ENCODE measurements at places on chromosomes 7 and 10.

DNA sequence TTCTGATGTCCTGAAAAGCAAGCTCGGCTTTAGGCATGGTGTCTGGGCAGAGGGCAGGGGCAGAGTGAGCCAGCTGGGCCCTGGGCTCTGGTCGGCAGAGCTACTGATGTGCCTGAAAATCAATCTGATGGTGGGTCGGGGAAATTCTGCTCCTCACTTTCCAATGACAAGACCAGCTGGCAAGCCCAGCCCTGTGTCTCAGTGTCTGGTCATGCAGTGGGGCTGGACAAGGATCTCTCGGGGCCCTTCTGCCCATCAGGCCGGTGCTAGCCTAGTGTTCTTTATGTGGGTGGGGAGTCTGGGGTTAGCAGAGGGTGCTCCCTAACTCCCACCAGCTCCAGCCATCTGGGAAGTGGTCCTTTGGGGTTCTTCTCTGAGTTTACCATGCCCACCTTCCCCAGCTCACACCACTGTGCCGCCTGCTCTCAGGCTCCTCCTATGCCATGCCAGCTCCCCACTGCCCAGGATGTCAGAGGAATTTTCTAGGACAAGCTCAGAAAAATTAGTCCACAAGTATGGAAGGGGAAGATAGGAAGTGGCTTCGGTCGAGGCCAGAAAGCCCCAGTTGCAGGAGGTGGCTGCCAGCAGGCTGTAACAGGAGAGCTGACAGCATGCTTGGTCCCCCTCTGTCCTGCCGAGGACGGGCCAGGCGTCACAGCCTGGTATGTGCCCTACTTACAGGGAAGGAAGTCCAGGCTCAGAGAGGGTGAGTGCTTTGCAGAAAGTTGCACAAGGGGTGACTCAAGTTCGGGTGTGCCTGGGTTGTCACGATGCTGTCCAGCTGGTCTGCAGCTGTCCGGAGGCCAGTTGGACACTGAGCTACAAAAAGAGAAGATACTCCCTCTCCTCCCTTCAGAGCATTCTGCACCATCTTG is 135.2 kb downstream of the ADCY1 start:
- DNase-seq: no peak

GRCh38 chr10:132455986-132456847 is 59.2 kb downstream of the PWWP2B start:
- DNase-seq: no peak

- DNase-seq: no peak
Observed at GRCh38 chr7:38679419-38679818, 48.2 kb upstream of the AMPH start.

DNA sequence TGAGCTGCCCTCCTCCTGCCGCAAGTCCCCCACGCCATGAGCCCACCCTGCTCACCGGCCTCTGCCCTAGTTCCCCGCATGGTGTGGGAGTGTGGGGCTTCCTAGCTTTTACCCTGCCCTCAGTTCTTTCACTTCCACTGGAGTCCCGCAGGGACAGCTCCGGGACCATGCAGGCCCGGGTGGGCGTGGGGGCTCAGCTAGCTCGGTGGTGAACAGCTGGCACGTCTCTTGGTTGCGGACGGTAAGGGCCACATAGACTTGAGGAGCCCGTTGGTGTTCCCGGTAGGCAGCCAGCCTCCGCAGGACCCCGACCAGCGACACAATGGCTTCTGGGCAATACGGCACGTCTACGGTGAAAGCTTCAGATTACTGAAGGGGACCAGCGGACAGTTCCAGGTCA is 108.9 kb upstream of the CCZ1B start:
- DNase-seq: no peak

GRCh38 chr7:104192434-104192833 is 15.4 kb downstream of the ORC5 start:
- no peak for DNase-seq

- DNase-seq: no peak
Observed at GRCh38 chr7:158812684-158813083, 16.6 kb downstream of the ESYT2 start.

DNA sequence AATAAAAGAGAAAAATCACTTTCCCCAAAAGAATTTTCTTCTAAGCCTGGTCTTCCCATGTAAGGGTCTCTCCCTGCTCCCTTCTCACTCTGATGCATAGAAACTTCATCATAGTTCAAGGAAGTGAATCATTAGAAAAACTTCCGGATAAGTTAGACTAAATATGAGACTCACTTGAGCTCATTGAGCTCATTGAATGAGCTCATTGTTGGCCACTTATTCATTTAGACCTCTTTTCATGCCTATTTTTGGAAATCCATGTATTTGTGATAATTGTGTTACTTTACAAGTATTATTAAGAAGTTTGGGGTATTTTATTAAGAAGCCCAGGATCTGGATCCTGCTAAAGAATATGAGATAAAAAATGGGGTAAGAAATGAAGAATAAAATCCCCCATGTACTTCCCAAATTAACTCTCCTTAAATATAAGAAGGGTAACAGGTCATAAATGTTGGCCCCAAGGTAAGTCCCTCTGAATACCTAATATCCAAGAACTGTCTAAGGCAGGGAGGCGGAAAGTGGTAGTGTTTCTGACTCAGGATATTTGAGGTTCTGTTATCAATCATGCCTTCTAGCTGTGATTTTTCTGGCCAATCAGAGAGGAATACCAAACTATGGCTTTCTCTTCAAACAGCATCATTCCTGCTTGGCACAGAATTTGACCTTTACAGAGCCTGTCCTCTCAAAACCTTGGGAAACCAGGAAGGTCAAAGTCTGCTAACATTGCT is 236.5 kb upstream of the PTN start:
- no peak for DNase-seq

DNA sequence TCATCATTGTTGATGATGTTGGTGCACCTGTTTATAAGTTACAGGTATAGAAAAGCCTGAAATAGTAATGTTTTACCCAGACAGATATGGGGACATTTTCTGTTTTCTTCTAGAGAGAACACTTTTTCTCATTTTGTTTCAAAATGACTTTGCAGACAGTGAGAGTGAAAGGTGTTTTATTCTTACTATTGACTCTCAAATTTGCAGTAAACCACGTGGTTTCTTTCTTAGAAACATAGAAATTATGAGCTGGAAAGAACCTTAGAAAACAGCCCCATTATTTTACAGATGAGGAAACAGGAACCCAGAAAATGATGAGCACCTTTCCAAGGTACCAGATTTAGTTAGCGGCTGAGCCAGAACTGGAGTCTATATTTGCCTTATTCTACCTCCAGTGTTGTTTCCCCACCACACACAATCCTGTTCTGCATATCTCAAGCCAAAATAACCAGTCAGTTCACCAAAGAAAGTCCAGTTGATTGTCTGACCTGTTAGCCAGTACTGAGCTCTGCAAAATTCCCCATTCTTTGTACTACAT is 138.9 kb upstream of the AHR start:
- DNase-seq: no peak

DNA sequence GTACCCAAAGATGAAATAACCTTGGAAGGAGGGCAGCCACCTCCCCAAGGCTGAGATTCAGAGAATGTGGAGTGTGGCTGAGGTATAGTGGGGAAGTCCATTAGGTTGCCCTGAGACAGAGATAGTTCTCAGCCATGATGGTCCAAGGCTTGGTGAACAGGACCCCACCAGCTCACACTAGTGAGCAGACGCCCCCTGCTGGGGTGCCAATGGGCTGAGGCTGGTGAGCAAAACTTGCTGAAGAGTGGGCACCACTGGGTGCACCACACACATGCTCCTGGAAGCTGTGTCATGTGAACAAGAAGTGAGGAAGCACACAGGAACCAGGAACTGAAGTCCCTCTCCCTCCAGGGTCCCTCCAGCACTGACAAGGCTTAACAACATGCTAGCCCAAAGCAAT is 8.9 kb downstream of the FBXL13 start:
- peak; percentile 37 for DNase-seq

- peak; percentile 71 for DNase-seq
Observed at GRCh38 chr10:74589226-74589673, 237.2 kb upstream of the KAT6B start.

DNA sequence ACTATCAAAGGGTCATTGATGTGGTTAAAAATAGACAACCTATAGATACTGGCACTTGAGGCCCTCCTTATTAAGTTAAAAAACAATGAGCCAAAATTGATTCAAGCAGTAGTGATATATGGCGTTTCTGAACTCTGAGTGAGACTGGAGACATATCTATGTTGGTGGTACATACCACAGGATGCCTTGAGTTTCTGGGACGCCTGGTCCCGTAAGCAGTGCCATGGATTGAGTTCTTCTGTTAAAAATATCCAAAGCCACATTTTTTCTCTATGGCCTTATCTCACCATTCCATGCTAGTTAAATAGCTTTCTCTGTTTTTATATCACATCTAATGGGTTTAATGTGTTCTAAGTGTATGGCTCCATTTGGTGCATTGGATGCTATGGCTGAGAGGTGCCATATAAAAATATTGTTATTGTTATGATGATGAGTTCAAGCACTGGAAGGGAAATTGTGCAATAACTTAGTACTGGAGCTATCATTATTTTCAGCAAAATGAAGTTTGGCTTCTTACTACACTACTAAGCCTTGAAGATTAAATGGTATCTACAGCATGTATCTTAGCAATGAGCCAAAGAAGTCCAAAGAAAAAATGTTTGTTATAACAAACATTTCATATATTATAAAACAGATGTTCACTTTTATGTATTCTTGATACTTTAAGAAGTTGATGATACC is 713.9 kb downstream of the SUGCT start:
- DNase-seq: no peak

DNA sequence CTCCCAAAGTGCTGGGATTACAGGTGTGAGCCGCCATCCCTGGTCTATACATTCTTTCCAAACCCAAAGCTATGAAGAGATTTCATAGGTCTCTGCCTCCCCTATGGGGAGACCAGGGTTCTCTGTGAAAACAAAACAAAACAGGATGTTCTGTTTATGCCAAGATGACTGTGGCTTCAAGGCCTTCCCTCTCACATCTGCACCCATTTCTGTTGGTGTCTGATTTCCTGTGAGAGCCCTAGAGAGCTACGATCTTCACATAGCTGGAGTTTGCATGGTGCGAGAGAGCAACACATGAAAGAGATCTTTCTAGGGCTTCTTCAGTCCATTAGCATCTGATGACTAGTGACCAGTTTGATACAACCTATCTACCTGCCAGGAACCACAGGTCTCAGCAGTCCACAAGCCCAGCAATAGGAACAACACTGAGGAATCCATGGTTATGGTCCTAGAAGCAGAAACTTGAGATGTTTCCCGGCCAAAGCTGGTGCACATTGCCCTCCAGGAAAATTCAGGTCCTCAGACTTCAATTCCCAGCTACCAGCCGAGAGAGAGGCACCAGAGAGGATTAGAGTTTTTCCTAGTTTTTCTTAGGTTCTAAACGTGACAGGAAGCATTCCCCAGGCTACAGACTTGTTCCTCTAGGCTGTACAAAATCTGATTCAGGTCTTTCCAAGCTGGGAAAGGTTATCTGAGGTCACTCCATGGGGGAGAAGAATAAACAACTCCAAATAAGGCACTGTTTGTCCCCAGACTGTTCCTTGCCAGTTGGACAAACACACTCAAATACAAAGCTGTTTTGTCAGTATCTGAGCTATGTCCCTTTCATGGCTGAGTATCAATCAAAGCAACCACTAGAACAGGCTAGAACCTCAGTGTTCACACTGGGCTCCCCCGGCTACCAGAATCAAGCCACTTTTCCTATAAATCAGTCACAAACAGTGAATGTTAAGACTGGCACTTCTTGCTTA is 259.7 kb downstream of the CALN1 start:
- no peak for DNase-seq

DNA sequence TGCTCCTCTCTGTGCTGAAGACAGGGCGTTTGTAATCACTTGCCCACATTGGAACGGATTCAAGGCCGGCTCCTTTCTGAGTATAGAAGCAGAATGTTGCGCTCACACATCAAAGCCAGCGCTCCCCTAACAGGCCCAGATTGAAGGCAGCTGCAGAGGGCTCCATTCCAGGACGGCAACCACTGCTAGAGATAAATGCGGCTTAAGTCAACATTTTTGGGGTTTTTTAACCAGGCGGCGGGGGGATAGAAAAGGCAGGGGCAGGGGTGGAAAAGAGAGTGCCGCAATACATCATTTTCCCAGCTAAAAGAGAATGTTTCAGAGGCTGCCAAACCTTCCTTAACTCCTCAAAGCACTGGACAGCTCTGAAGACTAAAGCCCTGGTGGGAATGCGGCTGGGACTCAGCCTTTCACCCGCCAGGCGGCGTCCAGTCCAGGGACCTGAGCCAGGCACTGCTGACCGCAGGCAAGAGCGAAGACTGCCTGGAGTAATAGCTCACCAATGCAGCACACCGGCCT is 189.6 kb downstream of the TNS3 start:
- DNase-seq: no peak

- DNase-seq: no peak
Observed at GRCh38 chr7:126570845-126571244, 681.9 kb downstream of the GRM8 start.

DNA sequence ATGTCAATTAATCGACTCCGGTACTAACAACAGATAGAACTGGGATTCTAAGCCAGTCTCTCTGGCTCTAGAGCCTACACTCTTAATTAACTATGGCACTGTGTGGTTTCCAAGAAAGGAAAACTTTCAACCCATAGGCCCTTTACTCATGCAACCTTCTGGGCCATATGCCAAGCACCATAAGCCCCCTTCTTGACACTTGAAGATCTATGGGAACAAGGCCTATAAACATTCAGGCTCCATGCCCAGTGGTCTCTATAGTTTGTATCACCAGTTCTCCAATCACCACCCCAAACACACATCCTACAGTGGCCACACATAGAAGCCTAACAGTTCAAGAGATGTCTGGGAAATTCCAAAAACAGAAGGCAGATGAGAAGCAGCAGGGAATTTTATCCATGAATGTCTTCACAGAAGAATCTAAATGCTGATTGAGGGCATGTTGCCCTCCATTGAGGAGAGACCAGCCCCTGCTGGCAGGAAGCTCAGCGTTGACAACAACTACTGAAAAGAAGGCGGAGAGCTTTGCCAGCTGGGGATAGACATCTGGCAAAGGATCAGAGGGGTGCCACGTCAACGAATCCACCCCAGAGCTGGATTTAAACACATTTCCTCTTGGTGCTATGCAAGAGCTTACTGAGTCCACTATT is 64.4 kb downstream of the GRM3 start:
- no peak for DNase-seq

- DNase-seq: no peak
Observed at GRCh38 chr7:73613954-73614735, 10.2 kb downstream of the MLXIPL start.

DNA sequence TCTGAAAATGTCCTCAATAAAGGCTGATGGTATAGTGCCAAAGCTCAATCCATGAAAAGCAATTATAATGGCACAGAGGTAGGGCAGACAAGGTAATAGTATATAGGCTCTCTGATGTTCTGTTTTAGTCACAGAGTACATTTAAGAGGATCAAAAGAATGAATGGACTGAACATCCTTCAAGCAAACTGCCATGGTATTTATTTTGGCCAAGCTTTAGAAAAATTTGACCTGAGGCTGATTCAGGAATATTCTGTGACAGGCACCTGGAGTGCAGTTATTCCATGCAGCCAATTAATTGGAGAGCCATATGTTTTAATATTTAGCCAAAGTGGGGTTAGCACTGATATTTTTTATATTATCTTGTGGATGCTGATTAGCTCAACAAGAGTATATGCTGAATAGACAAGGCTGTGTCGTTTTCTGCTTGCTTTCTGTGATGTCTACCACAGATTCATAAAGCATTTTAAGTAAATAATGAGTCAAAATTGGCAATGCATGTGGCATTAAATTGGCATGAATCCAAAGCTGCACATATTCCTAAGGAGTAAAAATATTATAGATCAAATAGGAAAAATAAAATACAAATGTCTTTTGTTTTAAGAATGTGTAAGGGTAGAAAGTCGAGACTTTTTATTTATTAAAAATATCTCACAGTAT is 177.4 kb downstream of the PCLO start:
- DNase-seq: no peak

- no peak for DNase-seq
Observed at GRCh38 chr10:84188815-84189214, 5.5 kb upstream of the CDHR1 start.

Measured in stimulated activated CD4-positive, alpha-beta T cell treated with anti-CD3 and anti-CD28 coated beads, Interleukin-12 subunit alpha, Interleukin-12 subunit beta, amount 100 ng/mL, for 24 hours (primary cell).